Vagina (tissue), 2 donors: ENCODE measurements at places on chromosomes 1 and 21.

DNA sequence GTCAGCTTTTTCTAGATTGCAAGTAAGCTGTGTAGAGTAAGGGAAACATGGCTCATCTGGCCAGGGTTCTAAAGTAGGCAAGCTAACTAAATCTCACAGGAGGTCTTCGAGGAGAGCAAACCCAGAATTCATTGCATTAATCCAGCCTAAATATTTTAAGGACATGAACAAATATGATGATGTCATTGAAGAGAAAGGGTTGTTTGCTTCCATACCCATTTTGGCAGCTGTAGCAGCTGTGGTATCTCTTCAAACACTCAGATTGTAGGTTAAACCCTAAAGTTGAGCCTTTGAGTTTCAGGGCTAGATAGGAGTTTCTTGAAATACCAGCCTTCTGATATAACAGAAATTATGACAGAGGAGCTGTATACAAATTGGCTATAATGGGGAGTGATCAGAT is 200.5 kb upstream of the C1orf105 start:
- no peak for DNase-seq

DNA sequence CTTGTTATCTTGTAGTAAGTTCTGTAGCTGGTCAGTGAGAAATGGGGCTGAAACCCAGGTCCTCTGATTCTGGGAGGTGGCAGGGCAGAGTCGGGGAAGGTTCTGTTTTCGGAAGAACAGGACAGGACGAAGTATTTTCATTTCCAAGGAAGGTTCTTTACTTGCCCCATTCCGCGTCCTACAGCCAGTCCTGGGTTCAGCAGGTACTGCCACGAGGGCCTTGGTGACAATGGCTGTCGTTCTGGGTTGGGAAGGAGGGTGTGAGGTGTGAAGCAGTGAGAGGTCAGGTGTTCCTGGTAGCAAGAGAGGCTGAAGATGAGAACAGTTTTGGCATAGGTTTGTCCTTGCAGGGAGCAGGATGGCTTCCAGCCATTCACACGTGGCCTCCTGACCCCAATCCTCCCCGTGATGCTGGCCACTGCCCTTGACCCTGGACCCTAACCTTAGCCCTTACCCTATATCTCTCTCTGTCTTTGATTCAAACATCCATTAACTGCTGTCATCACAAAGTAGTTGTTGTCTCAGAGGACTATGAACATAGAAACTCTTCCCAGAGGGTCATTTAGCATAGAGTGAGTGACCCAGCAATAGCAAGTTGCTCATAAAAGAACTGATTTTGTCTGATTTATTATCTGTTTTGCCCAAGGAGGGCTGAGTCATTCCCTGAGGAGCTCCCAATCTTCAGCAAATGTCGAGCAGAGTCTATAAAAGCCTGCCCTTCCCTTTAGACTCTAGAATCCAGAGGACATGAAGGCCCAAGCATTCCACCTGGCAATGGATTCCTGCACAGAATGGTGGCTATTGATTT is 25.0 kb downstream of the VASH2 start:
- DNase-seq, result peak; percentile 69

DNA sequence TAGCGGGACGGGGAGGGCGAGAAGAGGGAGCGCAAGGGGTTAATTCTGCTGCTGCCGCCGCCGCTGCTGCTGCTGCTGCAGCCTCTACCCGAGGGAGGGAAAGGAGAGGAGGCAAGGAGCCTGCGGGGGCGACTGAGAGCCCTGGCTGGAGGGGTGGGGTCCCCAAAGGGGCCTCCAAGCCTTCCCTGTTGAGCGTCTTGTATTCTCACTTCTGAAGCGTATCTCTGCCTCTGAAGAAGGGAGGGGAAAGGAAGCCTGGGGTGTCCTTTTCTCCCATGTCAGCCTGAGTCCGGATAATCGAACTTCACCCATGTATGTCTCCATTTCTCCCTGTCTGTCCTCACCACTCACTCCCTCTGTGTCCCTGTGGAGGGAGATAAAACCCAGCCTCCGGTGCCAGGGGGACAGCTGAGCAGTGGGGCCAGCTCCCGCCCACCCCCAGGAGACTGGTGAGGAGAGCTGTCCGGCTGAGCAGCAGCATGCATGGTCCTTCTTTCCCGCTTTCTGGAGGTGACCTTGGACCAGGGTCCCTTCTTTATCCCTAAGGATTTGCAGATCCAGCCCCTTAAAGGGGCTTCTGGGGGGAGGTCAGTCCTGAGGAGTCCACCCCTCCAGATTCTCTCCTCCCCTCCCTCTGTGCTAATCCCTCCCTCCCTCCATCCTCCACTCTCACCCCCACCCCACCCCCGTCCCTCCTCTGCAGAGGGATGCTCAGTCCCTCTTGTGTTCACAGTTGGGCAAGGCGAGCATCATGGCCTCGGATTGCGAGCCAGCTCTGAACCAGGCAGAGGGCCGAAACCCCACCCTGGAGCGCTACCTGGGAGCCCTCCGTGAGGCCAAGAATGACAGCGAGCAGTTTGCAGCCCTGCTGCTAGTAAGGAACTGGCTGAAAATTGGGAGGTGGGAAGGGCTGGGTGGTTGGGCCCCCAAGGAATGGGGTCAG is 1.0 kb downstream of the NCDN start:
- DNase-seq, result no peak

DNA sequence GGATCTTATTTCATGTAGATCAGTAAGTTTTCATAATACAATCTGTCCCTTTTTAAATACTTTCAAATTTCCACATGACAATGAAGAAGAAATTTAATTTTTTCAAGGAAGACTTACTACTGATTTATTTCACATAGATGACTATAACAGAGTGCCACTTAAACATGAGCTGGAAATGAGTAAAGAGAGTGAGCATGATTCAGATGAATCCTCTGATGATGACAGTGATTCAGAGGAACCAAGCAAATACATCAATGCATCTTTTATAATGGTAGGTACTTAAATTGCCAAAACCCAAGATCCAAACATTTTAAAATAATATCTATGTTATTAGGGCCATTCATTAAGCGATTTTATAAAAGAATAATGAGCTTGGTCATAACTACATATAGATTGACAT is 110.4 kb downstream of the PTPRC start:
- no peak for DNase-seq

DNA sequence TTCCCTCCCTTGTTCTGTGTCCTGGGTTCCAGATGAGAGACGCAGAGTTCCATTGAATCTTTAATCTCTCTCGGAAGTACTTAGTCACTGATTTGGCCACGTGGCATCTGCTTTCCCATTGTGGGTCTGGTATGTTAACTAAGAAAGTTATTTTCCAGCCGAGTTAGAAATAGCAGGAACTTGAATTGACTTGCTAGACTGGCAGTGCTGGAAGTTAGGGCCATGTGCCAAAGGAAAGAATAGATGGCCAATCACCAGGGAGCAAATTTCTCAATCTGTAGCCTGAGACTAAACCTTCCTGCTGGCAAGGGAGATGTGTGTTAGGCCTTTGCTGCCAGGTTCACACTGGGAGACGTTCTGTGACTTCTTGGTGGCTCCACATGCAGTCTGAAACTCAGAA is 24.2 kb upstream of the SLFNL1 start:
- no peak for DNase-seq

- DNase-seq, result no peak
Measured at GRCh38 chr1:220921971-220922635, 42.9 kb downstream of the HLX start.

DNA sequence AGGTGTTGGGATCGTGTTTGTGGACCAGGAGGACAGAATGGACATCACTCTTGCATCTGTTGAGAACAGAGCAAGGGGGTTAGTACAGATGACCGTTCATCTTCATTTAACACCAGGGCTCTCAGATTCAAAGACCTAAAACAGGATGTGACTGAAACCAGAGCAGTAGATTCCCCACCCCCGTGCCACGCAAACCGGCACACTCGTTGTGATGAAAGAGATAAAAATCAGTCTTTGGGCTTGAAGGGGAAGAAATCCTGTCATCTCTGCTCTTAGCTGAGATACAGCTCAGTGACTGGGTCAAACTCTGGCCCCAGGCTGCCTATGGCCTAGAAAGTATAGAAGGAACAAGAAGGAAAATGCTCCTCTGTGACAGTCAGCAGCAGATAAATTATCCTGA is 146.2 kb upstream of the KRTAP19-8 start:
- no peak for DNase-seq

DNA sequence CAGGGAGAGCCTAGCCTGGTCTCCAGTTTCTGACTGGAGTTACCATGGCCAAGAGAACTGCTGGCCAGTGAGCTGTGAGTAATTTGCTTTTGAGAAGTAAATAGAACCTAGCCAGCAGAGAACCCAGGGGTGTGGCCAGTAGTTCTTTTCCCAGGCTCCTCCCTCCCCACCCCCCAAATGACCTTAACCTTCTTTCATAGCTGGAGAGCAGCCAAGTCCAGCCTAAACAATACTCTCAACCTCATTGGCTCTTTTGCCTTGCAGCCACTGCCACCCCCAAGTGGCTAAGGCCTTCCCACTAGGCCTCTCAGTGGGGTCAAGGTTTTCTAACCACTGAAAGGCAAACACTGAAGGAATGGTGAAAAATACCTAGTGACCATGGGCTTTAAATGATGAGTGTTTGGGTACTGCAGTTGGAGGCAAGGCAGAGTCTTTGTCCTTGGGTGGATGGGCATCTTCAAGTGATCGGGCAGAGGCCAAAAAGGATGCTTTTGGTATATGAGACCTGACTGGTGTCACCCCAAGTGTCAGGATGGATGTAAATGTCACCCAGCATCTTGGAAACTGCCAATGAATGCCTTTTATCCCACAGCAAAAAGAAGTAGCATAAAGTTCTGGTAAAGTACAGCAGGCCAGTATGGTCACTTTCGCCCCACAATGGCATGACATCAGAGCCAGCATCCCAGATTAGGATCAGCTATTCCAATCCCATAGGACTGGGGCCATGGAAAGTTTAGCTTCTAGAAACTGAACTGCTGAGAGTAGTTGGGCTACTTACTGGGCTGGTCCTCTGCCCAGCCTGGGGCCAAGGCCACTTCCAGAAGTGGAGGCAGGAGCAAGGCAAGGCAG is 3.5 kb upstream of the PIGV start:
- DNase-seq, result no peak

- no peak for DNase-seq
Measured at GRCh38 chr1:104746994-104747393, 997.3 kb downstream of the AMY1C start.

GRCh38 chr1:231761747-231762541 is 135.4 kb downstream of the DISC1 start:
- DNase-seq, result no peak

GRCh38 chr1:151187205-151187604 is 2.8 kb downstream of the VPS72 start:
- no peak for DNase-seq

GRCh38 chr1:93604411-93604810 is 77.2 kb downstream of the BCAR3 start:
- DNase-seq, result no peak

GRCh38 chr1:52906135-52906603 is 15.4 kb downstream of the ECHDC2 start:
- DNase-seq, result no peak
